Epithelial cell of esophagus (primary cell): ENCODE measurements at places on chromosomes 6 and 20.

GRCh38 chr6:138539876-138540275, 40.6 kb upstream of the NHSL1 start:
- DNase-seq, result no peak

DNA sequence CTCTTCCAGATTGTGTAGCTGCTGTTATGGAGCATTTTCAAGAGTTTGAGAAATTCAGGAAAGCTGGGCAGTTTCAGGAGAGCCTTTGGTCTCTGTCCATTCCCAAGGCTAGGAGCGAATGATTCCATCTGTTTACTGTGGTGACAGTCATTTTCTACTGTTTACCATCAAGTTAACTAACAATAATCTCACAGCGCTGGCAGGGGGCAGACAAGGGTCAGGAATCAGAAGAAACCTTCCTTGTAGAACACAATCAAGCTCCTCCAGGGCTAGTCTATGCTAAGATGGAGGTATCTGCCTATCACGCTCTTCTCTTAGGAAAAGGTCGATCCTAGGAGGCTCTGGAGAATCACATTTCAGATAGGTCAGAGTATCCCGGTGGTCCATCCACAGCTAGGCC, 293.9 kb downstream of the KIF16B start:
- no peak for DNase-seq

DNA sequence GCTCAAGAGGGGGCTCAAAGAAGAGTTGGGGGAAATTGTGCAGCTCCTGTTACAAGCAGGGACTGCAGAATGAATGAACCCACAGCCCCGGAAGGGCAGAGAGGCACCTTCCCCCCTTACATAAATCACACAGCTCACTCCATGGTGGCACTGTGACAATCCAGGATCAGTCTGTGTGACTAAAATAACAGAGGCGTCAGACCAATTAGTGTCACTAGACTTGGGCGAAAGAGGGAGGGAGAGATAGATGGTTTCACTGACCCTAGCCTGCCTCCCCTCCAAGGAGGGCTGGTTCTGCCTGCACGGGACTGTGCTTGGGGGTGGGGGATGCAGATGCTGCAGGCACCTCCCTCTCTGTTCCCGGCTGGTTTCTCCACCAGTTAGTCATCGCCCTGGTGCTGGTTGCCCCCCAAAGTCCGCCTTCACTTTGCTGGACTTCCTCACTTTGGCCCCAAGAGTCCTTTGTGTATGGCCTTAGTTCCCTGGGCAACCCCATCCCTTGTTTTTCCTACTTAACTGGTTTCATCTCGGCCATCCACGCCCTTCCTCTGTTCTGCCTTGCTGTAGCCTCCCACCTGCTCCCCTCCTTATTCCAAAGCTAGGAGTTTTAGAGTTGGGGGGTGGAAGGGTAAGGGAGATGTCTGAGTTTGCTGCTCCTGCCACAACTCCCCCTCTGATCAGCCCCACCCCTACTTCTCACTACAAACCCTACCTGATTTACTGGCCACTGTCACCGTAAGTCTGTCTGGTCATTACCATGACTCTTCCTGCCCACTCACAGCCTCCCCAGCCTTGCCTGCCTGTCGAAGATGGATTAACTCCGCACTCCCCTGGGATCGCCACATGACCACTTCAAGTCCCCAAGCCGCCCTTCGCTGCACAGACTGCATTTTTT, 17.7 kb downstream of the CCDC167 start:
- DNase-seq, result no peak

DNA sequence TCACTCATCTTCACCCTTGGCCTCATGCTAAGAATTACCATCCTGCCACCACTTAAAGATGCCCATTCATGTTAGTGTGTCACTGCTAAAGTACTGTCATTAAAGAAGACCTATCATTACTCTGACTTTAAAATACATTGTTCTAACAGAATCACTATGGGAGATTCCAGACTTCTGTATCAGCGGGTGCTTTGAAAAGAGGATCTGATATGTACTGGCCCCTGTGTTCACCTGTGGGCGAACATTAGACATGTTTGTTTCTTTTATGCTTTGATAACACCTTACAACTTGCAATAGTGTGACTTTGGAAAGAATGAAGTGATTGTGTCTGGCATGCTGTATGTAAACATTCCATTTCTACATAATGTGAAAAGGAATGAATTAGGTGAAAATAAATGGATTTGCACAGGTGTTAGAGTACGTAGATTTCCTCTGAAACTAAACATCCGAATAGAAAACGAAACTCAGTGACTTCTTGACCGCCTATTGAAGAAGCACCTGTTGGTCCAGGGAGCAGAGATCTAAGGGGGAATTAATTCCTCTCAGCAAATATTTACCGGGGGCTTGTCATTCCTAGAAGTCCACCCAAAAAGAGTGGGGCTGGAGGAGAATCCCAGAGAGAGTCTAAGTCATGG, 132.3 kb downstream of the CARMIL1 start:
- DNase-seq, result no peak
